ENCODE measurements at places on chromosomes 13 and 19. TPM values are rescaled to one million over a fixed set of nuclear protein-coding genes. Genes with fewer than 3 reads are reported as not detected.
A peak's percentile ranks its signal among the peaks of the same experiment; 100 is the strongest.

DNA sequence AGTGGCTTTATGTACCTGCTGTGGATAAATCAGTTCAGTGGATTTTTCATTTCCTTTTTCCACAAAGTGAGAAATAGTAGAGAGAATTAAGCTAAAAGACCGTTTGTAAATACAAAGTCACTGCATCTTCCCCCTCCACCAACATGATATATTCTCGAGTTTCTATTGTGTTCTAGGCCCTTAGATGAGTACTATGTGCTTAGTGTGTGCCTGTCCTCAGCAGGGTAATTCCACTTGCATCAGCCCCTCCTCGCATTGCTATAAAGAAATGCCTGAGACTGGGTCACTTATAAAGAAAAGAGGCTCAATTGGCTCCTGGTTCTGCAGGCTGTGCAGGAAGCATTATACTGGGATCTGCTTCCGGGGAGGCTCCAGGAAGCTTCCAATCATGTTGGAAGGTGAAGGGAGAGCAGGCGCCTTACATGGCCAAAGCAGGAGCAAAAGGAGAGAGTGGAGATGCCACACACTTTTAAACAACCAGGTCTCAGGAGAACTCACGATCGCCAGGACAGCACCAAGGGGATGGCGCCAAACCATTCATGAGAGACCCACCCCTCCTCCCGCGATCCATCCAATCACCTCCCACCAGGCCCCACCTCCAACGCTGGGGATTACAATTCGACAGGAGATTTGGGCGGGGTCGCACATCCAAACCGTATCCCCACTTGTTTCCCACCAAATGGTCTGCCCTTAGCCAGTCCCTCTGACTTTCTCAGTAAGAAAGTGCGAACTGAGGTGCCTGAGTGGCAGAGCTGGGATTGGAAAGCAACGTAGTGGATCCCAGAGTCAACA, 102.3 kb upstream of the ABCC4 start:
- H3K27ac ChIP-seq: no peak overlapping the region
- H3K36me3 ChIP-seq: no peaks in the 10 kb centered on the region
- H3K27me3 ChIP-seq: no peaks in the 10 kb centered on the region
- no peak overlapping the region for H3K4me3 ChIP-seq
- H3K4me1 ChIP-seq: no peaks in the 10 kb centered on the region

KLF12 gene
- total RNA-seq: 0.09 TPM

RDH13 gene
- total RNA-seq: 65.7 TPM

TEX26 gene
- total RNA-seq: not detected

BCAM gene
- total RNA-seq: 1.3 TPM

DNA sequence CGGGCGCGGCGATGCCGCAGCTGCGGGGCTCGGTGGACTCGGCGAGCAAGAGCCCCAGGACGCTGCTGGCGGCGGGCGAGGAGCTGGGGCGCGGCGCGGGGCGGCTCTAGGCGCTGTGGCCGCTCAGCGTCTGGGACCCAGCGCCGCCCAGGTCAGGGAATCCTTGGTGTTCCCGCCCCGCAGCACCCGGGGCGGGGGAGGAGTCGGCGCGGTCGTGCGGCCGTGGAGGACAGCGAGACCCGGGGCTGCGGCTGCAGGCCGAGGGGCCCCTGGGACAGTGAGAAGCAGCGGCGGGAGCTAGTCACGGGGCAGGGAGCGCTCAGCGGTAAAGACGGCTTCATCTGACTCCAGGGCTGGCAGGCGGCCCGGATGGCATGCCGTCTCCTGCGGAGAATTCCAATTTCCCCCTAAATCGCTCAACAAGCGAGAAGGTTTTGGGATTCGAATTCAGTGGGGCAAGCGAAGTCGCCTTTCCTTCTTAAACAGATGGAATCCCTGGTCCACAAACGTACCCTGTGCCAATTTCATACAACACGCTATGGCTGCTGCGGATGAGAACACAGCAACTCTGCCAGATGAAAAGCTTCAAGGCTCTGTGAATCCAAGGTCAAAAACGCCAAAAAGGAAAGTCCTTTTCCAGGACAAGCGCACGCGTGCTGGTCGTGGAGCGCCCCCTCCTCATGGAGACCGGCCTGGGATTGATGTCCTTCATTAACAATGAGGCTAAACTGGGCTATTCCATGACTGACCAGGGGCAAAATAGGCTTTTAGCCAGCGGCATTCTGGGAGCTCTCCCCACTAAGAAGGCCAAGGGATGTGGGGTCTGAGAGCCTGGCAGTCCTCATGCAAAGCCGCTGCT, 4.2 kb upstream of the ZSCAN4 start:
- peaks cover 20% of the 10 kb centered on the region for H3K27me3 ChIP-seq
- H3K4me3 ChIP-seq: peak overlapping the region; percentile 37
- peak; percentile 55 for DNase-seq
- no peaks in the 10 kb centered on the region for H3K36me3 ChIP-seq
- no peak overlapping the region for H3K27ac ChIP-seq

DNA sequence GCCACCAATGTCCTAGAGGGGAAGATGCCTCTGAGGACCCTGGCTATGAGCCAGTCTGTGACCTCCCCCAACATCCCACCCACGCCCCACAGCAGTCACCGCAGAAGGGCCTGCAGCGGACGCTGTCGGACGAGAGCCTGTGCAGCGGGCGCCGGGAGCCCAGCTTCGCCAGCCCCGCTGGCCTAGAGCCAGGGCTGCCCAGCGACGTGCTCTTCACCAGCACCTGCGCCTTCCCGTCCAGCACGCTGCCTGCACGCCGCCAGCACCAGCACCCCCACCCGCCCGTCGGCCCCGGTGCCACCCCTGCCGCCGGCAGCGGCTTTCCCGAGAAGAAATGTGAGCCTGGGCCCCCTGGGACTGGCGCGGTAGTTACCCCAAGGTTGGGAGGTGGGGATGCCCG, 30.6 kb downstream of the DPF1 start:
- DNase-seq: no peak
- H3K27me3 ChIP-seq: no peaks in the 10 kb centered on the region
- H3K36me3 ChIP-seq: no peaks in the 10 kb centered on the region
- H3K4me3 ChIP-seq: no peak overlapping the region

CYP4F11 gene
- total RNA-seq: not detected

SERPINE3 gene
- total RNA-seq: not detected

IQCN gene
- 0.16 TPM for total RNA-seq

DNA sequence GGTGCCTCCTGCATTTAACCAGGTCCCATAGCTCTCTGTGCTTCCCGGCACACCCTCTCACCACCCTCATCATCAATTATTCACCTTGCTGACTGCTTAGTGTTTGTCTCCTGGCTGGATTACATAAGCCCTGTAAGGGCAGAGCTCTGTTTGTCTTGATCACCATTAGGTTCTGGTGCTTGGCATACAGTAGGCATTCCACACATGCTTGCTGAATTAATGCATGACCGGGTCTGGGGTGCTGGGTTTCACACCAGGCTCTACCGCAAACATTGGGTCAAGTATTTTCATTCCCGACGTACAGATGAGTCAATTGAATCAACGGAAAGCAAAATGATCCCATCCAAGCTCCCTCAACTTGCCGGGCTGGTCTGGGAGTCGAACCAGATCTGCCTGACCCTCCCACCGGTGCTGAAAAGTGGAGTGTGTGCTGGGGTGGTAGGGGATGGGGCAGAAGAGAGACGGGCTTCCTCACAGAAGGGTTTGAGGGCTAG, 28.5 kb downstream of the VAV1 start:
- H3K27me3 ChIP-seq: no peaks in the 10 kb centered on the region
- no peak overlapping the region for H3K4me3 ChIP-seq
- peak overlapping the region; percentile 79 for H3K27ac ChIP-seq

GRCh38 chr19:5240011-5240410, 100.6 kb downstream of the PTPRS start:
- no peak overlapping the region for H3K27ac ChIP-seq
- H3K4me3 ChIP-seq: no peak overlapping the region
- H3K27me3 ChIP-seq: no peaks in the 10 kb centered on the region
- H3K36me3 ChIP-seq: no peaks in the 10 kb centered on the region

WDR87 gene
- total RNA-seq: not detected

DNA sequence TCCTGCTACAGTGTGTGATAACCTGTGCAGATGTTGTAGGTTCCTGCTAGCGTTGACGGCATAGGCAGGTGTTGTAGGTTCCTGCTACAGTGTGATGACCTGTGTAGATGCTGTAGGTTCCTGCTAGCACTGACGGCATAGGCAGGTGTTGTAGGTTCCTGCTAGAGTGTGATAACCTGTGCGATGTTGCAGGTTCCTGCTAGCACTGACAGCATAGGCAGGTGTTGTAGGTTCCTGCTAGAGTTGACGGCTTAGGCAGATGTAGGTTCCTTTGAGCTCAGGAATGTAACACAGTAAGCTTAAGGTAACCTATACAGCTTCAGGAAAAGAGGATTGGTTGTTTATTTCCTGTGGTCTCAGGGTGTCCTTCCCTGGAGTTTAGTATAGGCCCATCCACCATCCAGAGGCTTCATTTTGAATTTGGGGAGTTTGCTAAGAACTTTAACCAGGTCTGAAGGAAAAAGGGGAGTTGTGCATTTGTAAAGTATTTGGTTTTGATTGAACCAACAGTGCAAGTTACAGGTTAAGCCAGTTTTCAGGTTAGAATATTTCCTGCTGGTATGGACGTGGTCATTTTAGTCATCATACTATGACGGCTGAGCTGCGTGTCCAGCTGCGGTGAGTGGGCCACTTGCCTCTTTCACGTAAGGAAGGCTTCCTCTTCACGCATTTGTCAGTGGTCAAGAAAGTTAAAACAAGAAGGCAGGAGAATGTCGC, 53.8 kb downstream of the ATP11A start:
- DNase-seq: no peak
- H3K36me3 ChIP-seq: no peaks in the 10 kb centered on the region
- no peaks in the 10 kb centered on the region for H3K27me3 ChIP-seq
- H3K4me3 ChIP-seq: no peak overlapping the region

CAPN12 gene
- 4.8 TPM for total RNA-seq

- no peaks in the 10 kb centered on the region for H3K27me3 ChIP-seq
- DNase-seq: peak; percentile 55
- H3K36me3 ChIP-seq: peaks cover 24% of the 10 kb centered on the region
These were observed 9.8 kb downstream of the PARP4 start for GRCh38 chr13:24502533-24503378.

GPR180 gene
- 1.8 TPM for total RNA-seq

DNA sequence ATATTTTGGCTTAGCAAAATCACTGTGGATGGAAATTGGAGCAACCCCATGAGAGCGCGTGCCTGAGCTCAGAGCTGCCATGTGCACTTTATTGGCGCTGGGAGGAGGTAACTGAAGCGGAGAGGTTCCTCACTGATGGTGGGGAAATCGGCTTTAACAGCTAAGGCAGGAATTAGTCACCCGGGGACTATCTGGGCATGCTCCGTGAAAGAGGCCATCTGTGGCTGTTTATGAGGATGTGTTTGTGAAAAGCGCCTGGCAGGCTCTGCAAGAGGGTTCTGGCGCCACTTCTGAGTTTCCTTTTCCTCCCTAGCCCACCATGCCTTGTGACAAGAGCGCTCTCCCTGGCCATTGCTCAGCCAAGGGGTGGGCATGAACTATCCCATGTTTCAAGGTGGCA, 815.6 kb downstream of the UQCRFS1 start:
- no peaks in the 10 kb centered on the region for H3K36me3 ChIP-seq
- DNase-seq: no peak
- H3K4me1 ChIP-seq: no peaks in the 10 kb centered on the region

Data from K562 (cell line).